ENCODE measurements at places on chromosomes 3 and 15. TPM values are rescaled to one million over a fixed set of nuclear protein-coding genes. Genes with fewer than 3 reads are reported as not detected.

DNA sequence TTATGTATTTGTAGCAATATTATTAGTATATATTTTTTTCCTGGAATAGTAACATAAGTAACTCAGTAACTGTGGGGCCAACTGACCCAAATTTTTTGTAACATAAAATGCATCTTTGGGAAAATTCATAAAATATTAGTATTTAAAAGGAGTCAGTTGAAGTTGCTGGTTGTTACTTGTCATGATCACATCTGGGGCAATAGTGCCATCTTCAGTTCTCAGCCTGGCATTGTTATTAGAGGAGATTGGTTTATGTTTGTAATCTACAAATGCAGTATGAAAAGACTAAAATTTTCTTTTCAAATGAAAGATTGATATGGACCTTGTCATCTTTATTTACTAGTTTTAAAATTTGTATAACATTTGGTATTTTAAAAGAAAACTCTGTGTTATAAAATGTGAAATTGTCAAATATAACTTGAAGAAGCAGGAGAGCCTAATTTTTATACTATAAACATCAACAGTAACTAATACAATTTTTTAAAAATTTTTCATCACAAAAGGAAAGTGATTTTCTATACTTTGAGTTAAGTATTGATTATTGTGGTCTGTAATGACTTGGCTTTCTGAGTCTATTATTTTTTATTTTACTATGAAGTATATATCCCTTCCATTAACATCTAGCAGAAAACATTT lies 38.8 kb upstream of the MLF1 start:
- no peak for DNase-seq

DNA sequence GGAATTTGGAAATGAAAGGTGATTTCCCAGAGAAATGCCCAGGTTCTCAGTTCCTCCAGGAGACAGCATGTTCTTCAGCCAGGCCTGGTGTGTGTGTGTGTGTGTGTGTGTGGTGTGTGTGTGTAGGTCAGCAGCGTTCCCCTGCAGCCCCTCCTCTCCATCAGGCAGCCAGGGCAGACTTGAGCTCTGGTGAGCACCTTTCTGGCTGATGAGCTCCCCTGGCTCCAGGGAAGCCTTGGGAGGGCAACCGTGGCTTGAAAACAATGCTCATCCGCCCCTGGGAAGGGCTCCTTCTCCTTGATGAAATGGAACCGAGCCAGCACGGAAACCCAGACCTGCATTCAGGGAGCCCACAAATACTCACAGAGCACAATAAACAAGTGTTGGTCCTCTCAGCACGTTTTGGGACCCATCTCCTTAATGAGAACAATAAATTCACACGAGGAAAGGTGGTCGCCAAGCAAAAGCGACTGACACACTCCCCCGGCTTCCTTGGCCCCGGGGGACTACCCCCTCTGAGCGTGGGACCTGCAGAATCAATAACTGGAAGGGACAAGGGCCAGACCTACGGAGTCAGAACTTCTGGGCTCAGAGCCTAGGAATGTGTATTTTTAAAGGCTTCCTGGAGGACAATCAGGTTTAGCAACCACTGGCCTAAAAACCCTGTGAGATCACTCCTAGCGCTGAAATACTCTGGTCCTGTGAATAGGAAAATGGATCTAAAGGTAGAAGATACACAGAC lies 38.6 kb upstream of the HES1 start:
- no peak for DNase-seq

DNA sequence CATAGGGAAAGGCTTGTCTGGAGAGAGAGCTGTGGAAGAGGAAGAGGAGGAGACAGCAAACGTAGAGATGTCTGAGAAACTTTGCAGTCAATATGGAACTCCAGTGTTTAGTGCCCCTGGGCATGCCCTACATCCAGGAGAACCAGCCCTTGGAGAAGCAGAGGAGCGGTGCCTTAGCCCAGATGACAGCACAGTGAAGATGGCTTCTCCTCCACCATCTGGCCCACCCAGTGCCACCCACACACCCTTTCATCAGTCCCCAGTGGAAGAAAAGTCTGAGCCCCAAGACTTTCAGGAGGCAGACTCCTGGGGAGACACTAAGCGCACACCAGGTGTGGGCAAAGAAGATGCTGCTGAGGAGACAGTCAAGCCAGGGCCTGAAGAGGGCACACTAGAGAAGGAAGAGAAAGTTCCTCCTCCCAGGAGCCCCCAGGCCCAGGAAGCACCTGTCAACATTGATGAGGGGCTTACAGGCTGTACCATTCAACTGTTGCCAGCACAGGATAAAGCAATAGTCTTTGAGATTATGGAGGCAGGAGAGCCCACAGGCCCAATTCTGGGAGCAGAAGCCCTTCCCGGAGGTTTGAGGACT lies 6.9 kb downstream of the MAP1A start:
- no peak for DNase-seq

DNA sequence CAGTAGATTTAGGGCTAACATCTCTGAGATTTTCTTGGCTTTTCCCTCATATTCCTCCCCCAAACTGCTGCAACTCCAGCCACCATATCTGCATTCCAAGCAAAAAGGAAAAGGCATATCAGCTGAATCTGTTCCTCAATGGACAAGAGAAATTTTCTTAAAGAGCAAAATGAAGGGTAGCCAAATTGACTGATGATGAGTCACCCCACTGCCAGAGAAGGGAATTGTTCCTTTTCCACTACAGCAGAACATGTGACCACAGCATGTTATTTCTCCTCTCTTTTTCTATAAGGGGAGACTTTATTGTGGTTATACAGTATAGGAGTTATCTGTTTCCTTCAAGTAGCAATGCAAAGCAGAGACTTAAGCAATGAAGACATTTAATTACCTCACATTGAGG lies 172.5 kb downstream of the MTHFS start:
- DNase-seq = no peak

DNA sequence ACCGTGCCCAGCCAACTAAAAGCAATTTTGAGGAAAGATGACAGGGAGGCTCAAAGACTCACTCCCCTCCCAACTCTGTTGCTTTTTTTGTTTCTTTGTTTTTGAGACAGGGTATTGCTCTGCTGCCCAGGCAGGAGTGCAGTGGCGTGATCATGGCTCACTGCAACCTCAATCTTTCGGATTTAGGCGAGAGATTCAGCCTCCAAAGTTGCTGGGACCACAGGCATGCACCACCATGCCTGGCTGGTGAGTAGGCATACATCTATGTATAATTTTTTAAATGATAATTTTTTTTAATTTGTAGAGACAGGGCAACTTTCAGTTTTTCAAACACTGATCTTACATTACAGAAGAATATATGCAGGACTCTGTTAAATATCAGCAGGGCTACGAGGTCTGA lies 15.8 kb upstream of the THUMPD3 start:
- no peak for DNase-seq

- no peak for DNase-seq
These were observed 11.8 kb upstream of the CCR8 start for GRCh38 chr3:39317571-39318169.

DNA sequence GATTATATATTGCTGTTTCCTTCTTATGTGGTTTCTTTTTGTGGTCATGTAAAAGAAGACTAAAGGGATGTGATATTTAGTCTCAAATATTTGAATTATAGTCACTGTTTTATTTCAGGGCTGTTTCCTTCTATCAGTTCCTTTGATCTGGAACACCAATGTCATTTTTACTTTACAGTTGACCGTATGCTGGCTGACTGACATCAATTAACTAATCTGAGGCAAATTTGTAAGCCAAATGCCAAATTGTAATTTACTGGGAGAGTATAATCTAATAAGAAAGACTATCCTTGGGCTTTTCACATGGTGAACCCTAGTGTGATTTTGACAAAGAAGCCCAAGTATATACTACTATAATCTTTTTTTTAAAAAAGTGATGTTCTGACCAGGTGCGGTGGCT lies 87.6 kb downstream of the TMEM108 start:
- DNase-seq = no peak

DNA sequence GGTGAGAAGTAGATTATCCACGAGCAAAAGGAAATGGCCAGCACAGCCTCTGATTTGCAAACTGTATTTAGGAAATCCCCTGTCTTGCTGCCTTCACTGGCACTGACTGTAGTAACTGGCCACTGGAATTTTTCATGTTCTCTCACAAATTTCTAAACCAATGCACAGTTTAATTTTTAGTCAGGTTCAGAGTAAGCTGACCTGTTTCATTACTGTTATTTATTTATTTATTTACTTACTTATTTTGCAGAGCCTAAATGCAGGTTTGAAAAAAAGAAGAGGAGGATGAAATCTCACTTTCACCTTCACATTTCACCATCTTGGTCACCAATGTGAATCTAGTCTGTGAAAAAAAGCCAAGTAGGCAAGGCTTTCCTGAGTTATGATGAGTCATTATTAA lies 291.0 kb downstream of the PLOD2 start:
- no peak for DNase-seq

DNA sequence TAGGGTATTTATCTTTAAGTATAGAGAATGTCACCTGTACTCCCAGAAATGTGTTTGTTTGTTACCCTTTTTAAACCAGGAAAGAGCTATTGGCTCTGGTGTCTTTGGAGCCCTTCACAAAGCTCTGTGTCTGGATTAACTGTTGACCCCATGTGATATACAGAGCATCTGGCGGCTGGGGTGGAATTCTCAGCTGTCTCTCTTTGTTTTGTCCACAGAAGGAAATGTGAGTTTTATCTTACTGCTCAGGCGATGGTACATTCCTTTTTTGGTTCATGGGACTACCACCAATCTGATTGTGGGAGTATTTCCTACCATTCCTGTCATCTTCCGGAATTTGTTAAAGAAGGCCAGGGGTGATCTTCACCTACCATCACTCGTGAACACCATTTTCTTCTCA lies 120.3 kb downstream of the AKAP13 start:
- DNase-seq = no peak

- DNase-seq = no peak
These were observed 248.1 kb upstream of the STAC start for GRCh38 chr3:36132214-36132613.

DNA sequence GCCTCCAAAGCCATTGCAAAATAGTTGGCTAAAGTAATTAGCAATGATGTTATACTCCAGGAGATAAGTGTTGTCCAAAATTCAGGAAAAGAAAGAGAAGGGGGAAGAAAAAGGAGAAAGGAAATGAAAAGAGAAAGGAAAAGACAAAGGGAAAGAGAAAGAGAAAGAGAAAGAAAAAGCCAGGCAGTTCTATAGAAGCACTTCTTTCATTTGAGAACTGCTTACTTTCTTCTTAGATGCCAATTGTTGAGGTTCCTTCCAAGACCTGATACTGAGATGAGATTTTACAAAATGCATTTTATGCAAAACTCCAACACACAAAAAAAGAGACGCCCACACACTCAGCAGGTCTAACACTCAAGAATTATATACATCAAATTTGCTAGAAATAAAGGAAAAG lies 298.4 kb downstream of the KCNH8 start:
- DNase-seq = no peak

GRCh38 chr3:39156421-39156820 lies 3.0 kb upstream of the CSRNP1 start:
- no peak for DNase-seq

- no peak for DNase-seq
These were observed 33.2 kb upstream of the CADM2 start for GRCh38 chr3:84925571-84925970.

DNA sequence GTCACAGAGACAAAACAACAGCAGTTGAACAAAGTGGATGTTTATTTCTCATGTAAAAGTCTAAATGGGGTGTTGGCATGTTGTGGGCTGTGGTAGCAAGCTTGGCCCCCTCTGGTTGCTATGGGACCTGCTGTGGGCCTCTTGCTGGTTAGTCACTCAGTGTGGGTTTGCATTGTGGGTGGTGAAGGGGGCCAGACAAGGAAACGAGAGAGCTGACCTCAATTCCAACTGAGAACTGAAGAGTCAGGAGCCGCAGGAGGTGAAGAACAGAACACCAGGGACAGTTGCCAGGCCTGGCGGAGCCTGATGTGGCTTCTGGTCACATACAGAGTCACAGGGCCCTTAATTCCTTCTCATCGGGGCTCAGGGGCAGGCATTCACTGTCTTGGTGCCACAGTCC lies 1.9 kb upstream of the ADPGK start:
- no peak for DNase-seq

Gene COMMD2
- 57.6 TPM for total RNA-seq

Gene TMF1
- 21.3 TPM for total RNA-seq

Gene BCL2A1
- total RNA-seq = not detected

Gene ASB14
- total RNA-seq = not detected

Data from neural crest cell (in vitro differentiated cells).